ENCODE measurements at places on chromosomes 2 and 18.
A peak's percentile ranks its signal among the peaks of the same experiment; 100 is the strongest.

DNA sequence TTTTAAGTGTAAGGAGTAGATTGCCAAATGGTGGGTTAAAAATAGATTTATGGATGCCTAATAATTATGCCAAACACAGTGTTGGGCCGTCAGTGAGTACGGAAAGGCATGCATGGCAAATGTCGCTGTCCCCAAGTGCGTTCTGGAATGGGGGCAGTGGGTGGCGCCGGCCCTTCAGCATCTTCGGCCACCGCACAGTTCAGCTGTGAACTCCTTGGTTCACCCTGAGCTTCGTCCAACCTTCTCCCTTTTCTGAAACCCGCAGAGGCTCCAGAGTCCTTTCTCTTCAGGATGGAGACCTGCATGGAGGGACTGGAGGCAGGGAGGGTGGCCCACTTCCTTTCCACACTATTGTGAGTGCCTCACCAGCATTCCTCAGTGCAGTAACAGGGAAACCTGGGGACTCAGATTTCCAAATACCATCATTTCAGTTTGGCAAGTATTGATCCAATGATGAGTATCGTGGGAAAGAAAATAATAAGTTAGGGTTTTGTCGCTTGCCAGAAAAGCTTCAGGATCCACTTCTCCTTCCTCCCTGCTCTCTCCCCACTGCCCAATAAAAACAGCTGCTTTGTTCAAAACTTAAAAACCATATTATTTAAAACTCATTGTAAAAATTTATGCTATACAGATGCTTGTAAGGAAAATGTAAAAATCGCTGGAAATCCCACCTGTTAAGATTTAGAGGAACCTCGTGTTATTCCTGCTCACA lies 74.6 kb upstream of the TXNDC2 start:
- DNase-seq: no peak

GRCh38 chr2:84896567-84896966 lies 8.9 kb upstream of the TMSB10 start:
- no peak for DNase-seq

DNA sequence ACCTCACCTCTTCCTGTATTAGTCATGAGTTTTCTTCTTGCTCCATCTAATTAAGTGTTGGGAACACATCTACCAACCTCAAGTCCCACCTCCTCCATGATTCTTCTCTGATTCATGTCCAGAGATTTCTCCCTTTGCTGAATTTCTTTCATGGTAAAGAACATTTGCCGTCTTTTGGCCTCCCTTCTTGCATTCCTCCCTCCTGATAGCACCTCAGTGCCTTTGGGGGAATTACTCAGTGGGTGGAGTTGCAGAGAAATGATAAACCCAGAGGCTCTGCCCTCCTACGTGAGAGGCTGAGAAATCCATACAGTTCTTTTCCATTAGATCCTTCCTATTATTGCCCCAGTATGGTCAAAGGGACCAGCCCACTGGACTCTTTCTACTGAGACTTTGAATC lies 651.9 kb downstream of the SLC4A3 start:
- DNase-seq: no peak

GRCh38 chr2:235171550-235172031 lies 219.8 kb downstream of the SH3BP4 start:
- DNase-seq: no peak

GRCh38 chr2:85611217-85611704 lies 605 bp downstream of the C2orf68 start:
- no peak for DNase-seq

DNA sequence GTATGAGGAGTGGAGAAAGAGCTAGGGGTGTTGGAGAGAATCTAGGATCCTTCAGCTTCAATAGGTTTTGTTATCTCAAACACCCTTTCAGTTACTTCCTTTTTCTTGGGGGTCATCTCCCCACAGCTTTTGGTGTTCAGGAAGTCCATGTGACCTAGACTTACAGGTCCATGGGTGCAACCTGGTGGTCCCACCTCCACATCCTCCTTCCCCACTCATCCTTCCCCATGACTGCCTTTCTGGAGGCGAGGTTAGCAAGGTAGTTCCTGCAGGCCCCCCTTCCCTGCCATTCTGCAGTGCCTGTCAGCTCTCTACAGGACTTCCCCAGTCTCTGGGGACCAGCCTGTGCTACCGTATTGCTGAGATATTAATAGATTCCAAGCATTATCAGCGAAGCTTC lies 107.6 kb downstream of the TMEM17 start:
- no peak for DNase-seq

DNA sequence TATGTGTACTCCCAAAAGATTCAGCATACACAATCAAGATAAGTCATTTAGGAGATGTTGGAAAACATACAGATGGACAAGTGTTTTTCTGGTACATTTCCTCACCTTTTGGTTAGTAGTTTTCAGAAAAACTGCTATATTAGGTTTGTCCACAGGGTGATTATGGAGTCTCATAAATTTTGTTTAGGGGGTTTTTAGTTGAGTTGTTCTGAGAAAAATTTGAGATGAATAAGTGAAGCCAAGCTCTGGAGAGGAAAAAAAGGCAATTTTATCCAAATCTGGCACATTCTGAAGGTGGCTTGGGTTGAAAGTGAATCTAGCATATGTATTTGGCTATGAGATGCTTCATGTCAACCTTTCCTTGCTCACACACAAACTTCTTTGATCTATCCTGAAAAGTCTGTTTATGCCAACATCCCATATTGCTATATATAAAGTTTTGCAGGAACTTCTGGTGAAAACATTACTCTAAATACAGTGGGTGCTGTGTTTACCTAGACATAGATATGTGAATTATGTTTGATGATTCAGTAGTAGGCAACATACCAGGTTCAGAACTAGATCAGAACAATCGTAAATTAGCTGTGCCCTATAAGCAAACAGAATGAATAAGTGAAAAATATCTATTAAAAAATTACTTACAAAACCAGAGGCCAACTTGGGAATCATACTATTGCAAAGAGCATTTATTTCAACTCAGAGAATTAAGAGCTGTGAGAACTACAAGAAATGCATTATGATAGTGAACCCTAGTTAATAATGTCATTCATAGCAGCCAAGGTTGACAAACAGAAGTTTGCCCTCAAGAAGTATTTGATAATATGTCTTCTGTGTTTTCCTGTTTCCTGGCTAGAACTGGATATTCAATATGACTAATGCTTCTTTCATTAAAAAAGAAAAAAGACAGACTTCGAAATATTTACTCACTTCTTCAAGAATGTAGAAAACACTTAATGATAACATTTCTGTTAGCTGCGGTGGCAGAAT lies 552.0 kb downstream of the IRS1 start:
- no peak for DNase-seq

DNA sequence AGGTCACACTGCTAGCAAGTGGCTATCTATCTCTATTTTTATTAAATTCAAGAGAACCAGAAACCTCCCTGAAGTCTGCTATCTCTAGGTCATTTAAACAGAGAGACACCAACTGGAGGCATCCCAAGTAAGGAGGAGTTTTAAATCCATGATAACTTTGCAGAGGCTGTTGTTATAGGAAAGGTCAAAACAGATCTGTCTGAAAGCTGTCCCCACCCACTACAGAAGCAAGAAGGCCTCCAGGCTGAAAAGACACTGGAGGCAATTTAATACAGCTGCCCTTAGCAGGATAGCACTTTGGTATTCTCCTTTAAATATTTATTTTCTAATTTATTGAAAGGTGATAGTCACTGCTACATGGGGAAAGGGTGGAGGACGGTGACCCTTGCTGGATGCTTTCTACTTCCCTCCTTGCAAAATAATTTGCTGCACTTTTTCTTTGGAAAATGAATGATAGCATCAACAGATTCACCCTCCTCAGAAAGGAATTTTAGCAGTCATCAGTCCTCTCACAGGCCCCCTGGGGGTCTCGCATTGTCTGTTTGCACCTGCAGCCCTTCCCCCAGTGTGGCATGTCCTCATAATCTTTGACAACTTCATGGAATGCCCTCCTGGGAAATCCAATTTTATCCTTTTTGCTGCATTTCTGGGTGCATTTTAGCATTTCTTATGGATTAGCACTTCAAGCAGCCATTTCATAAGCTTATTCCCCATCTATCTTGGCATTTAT lies 429.5 kb upstream of the TNP1 start:
- peak; percentile 21 for DNase-seq

GRCh38 chr2:121721926-121722325 lies 14.7 kb downstream of the NIFK start:
- DNase-seq: no peak

- no peak for DNase-seq
These were observed 107.2 kb upstream of the ETAA1 start for GRCh38 chr2:67289921-67290371.

DNA sequence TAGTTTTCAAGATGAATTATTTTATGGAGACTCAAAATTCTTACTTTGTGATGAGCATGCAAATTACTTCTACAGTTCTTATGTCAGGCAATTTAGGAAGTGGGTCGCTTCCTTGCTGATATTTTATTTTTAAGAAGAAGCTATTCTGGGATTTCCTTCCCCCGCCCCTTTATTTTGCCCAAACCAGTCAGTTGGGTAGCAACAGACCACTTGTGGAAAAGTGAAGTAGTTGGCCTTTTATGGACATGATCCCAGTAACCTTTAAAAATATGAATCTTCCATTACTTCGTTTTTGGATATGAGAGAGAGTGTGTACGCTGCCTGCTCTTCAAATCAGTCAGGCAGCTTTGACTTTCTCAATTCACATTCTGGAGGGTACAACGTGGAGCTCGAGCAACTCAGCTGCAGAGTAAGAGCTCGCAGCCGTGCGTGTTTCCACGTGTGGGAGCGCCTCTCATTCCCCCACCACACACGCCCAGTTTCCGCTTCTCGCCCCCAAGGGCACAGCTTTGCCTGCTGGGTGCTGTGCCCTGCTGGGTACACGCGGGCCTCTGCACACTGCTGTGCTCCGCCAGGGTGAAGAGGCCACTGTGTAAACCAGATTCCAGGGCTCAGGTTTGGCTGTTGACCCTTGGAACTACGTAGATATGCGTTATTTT lies 92.6 kb downstream of the ITGB1BP1 start:
- DNase-seq: no peak

DNA sequence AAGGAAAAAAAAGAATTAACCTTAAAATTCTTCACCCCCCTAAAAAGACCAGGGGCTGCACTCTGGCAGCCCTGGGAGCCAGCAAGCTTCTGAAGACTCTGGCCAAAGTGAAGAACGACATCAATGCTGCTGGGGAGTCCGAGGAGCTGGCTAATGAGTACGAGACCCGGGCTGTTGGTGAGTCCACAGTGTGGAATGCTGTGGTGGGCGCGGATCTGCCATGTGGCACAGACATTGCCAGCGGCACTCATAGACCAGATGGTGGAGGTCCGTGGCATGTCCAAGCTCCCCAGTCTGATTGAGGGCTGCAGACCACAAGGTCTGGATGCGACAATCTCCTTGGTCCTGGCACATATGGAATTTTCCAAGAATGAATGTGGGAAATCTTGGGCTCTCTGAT lies 47.4 kb downstream of the TRPM8 start:
- no peak for DNase-seq

- DNase-seq: no peak
These were observed 118.6 kb downstream of the MBP start for GRCh38 chr18:77013811-77014521.

DNA sequence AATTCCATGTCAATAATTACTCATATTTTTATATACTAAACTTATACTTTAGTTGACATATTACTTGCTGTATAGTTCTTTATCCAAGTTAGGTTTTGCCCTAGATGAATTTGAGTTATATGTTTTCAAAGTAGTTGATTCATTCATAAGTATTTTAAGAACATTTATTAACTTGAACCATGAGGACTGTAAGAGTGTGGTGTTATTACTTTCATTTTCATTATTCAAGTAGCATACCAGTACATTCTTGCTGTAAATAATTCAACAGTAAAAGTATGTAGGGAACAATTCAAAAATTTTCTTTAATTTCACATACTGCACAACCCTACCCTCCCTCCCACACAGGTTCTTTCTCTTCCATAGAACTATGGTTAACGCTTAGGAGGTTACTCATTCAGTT lies 75.4 kb downstream of the ANKRD12 start:
- DNase-seq: no peak

DNA sequence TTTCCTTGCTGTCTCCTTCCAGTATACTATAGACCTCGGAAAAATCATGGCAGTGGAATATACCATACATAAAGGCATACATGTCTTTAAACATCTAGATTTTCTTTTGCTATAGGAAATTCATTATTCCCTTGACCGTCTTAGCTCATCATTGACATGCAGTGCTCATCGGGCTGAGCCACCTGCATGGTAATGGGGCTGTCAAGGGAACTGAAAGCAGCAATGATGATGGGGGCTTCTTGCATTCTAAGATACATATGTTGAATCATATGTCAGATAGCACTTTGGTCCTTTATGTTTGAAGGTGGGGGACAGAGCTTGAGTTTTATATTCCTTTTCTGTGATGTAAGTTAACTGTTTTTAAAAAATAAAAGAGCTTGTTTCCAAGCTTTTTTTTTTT lies 106.6 kb downstream of the ICA1L start:
- no peak for DNase-seq

DNA sequence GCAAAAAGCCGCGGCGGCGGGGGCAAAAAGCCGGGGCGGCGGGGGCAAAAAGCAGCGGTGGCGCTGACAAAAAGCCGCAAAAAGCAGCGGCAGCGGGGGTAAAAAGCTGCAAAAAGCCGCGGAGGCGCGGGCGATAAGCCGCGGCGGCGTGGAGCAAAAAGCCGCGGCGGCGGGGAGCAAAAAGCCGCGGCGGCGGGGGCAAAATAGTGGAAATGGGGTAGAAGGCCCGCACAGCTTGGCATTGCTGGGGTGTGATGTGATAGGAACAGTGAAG lies 450.1 kb downstream of the ANKRD30B start:
- no peak for DNase-seq

DNA sequence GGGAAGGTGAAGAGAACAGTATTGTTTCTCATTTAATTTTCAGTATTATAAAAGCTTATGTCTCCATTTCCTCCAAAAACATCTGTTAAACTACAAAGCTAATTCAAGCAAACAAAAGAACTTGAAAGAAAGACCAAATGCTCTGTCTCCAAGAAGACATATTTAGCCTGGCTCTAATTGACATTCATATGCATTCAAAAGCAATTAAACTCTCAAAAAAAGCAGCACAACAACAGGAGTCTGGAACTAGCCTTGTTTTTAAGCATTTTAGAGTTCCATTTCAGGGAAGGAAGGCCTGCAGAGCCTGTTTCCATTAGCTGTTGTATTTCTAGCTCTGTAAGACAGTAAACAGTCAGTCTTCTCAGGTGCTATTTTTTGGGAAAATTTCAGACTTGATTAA lies 447.9 kb downstream of the TDRD15 start:
- DNase-seq: no peak

- no peak for DNase-seq
These were observed 35.9 kb upstream of the POMC start for GRCh38 chr2:25204190-25204838.

DNA sequence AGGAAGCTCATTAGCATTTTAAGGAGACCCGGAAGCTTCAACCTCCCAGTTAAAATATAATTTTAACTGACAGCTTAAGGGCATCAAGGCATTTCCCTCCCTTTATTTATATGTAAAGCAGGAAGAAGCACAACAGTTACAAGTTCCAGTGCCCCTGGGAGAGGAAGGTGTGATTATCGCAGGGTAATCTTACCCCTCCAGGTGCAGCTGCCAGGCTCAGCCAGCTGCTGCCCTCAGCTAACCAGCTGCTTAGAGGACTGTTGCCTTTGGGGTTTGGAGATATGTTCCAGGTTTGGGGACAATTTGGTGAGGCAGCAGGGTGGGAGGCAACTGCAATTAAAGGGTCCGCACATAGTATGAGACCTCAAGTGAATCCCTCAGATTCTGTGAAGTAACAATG lies 55.3 kb upstream of the SETBP1 start:
- peak; percentile 88 for DNase-seq
